Esophagus squamous epithelium (tissue), 5 donors: ENCODE measurements at places on chromosomes 1 and 21.

- no peak for DNase-seq
Observed at GRCh38 chr1:1910651-1911331, 4.3 kb upstream of the CALML6 start.

DNA sequence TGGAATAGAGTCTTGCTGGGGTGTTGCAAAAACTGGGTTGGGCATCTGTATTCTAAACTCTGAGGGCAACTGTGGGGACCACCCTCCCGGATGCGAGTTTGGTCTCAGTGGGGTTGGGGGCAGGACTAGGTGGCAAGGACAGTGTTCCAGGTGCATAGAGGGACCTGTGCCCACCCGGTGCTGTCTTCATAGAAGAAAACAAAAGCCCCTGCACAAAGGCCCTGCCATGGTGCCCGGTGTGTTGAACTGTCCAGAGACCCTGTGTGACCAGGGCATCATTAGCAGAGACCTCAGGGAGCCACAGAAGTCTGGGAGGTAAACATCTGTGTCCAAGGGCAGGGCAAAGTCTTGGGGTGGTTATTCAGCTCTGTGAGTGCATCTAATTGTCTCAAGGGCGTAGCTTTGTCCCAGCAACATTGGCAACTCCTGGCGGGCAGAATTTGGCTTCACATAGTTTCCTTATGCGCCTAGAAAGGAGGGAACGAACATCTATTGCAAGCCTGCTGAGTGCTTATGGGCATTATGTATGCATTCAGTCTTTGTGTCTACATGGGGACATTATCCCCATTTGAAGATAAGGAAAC lies 72.2 kb upstream of the IFFO2 start:
- no peak for DNase-seq

- no peak for DNase-seq
Observed at GRCh38 chr1:40303051-40303771, 13.9 kb downstream of the COL9A2 start.

DNA sequence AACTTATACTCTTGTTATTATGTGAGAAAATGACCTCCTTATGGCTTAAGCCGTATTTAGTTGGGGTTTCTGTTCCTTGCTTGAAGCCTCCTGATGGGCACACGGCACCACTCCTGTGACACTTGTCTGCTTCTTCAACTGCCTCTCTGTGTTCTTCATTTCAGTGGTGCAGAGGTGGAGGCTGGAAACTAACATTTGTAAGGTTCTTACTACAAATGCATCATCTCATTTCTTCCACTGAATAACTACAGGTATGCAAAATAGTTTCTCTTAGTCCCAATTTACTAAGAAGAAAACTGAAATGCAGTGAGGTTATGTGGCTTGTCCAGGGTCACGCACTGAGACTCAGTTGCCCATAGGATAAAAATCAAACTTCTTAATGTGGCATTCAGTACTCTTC lies 23.6 kb upstream of the ZNF362 start:
- DNase-seq = no peak

DNA sequence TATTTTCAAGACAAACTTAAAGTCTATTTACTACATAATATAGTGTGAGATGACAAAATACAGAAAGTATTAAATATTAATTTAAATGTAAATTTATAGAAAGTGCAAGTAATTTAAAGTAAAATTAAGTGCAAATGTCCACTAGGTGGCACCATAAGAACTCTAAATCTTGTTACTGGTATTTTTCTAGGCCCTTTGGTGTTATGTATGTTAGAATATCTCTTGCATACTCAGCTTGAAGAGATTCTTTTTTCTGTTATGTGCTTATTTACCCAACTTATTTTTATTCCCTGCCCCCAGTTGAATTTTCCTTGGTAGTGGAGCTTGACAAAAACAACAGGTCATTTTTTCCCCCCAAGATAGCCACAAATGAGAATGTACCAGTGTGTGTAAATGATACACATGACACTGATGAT lies 71.5 kb downstream of the RPS6KC1 start:
- no peak for DNase-seq

GRCh38 chr21:43892984-43893535 lies 28.0 kb downstream of the AGPAT3 start:
- no peak for DNase-seq
